ENCODE measurements at places on chromosomes 6 and 20.

- DNase-seq: no peak
Measured at GRCh38 chr6:67863346-67863745, 771.7 kb upstream of the ADGRB3 start.

- no peak for DNase-seq
Measured at GRCh38 chr20:38165089-38165965, at the start of gene TGM2. Gene TGM2 (minus strand): TSS chr20:38165270. CDS start chr20:38165198, 72 bp downstream.

GRCh38 chr20:872855-873520 lies 39.5 kb downstream of the FAM110A start:
- DNase-seq: no peak

DNA sequence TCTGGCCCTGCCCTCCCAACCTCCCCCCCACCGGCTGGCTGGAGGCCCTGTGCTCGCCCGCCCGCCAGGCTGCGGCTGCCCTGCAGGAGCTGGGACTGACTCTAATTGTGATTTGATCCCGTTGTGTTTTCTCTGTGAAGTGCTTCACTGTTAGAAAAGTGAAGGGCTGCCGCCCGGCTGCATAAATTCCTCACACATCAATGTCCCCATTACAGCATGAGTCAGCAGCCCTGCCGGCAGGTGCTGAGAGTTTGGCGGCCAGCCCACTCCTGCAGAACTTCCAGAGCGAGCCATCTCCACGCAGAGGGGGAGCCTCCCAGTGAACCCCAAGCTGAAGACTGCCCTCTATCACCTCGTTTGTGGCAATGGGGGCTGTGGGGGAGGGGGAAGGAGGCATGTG lies 137.9 kb downstream of the DLL1 start:
- no peak for DNase-seq

GRCh38 chr20:17287503-17287902 lies 60.7 kb downstream of the PCSK2 start:
- DNase-seq: no peak

- no peak for DNase-seq
Measured at GRCh38 chr20:34302312-34302722, 838 bp downstream of the AHCY start.

DNA sequence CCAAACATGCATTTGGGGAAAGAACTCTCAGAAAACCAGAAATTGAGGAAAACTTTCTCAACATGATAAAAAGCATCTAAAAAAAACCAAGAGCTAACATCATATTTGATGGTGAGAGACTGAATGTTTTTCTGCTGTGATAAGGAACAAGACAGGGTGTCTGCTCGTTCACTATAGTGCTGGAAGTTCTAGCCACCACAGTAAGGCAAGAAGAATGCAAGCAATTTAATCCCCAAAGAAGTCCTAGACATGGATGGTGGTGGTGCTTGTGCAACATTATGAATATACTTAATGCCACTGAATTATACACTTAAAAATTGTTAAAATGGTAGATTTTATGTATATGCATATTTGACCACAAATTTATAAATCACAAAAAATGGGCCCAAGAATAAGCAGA lies 53.4 kb downstream of the LYRM2 start:
- DNase-seq: no peak
